Left ventricle myocardium inferior (tissue), 1 donor: ENCODE measurements at places on chromosomes 2 and 18. TPM values are rescaled to one million over a fixed set of nuclear protein-coding genes. Genes with fewer than 3 reads are reported as not detected.

ZAP70 gene
- 0.55 TPM for total RNA-seq

AAK1 gene
- 133 TPM for total RNA-seq

DNA sequence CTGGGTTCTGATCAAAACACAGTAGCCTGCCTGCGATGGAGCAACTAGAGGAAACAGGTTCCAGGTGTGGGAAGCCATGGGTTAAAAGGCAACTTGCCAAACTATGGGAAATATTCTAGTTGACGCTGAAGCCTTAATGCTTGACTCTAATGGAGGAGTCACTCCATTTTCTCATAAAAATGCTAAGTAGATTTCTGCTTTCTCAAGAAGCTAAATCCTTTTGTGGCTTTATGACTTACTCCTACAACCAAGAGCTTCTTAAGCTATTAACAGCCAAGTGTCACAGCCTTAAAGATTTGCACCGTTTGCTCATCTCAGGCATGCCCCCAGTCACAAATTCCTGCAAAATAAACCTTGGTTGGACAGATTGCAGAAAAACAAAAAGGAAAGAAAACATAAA lies 25.2 kb downstream of the ANKRD44 start:
- DNase-seq: no peak
- H3K27me3 ChIP-seq: no peaks in the 10 kb centered on the region
- H3K36me3 ChIP-seq: no peaks in the 10 kb centered on the region
- peaks cover 21% of the 10 kb centered on the region for H3K4me1 ChIP-seq
- no peak overlapping the region for H3K27ac ChIP-seq

- peaks cover 27% of the 10 kb centered on the region for H3K27me3 ChIP-seq
- no peak overlapping the region for H3K27ac ChIP-seq
Measured at GRCh38 chr2:31526946-31527732, 53.6 kb downstream of the SRD5A2 start.

DNA sequence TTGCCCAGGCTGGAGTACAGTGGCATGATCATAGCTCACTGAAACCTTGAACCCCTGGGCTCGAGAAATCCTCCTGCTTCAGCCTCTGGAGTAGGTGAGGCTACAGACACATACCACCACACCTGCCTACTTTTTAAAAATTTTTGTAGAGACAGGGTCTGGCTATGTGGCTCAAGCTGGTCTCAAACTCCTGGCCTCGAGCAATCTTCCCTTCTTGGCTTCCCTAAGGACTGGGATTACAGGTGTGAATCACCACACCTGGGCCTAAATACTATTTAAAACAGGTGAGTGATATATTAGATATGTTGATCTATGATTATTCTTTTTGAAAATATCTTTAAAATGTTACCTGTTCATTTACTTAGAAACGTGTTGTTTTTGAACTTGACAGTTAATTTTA lies 57.2 kb downstream of the MOGAT1 start:
- no peak overlapping the region for H3K4me3 ChIP-seq
- H3K36me3 ChIP-seq: no peaks in the 10 kb centered on the region
- no peak for DNase-seq
- H3K27me3 ChIP-seq: no peaks in the 10 kb centered on the region
